ENCODE measurements at places on chromosomes 12 and 14. TPM values are rescaled to one million over a fixed set of nuclear protein-coding genes. Genes with fewer than 3 reads are reported as not detected.

ESR2 gene
- total RNA-seq, result 1.6 TPM

KRT83 gene
- not detected for total RNA-seq

CEBPE gene
- total RNA-seq, result 0.21 TPM

ADSS1 gene
- not detected for total RNA-seq

RNASE11 gene
- total RNA-seq, result not detected

GALNT16 gene
- 0.03 TPM for total RNA-seq

GPR135 gene
- 1.1 TPM for total RNA-seq

RDH16 gene
- not detected for total RNA-seq

MYF5 gene
- total RNA-seq, result not detected

MIPOL1 gene
- not detected for total RNA-seq

INHBC gene
- 0.13 TPM for total RNA-seq

RILPL2 gene
- total RNA-seq, result 18.7 TPM

CD4 gene
- 1.6 TPM for total RNA-seq

PIWIL1 gene
- not detected for total RNA-seq

MIP gene
- not detected for total RNA-seq

LEMD3 gene
- total RNA-seq, result 26.0 TPM

CLEC14A gene
- not detected for total RNA-seq

KLHL33 gene
- total RNA-seq, result 0.08 TPM

EXOC5 gene
- total RNA-seq, result 61.4 TPM

LRRC9 gene
- not detected for total RNA-seq

KRT79 gene
- not detected for total RNA-seq

SLC2A14 gene
- 0.69 TPM for total RNA-seq

APAF1 gene
- 18.0 TPM for total RNA-seq

GPR132 gene
- total RNA-seq, result 39.6 TPM

POTEM gene
- not detected for total RNA-seq

BEGAIN gene
- 0.24 TPM for total RNA-seq

LRP1-AS gene
- not detected for total RNA-seq

LRRK2 gene
- total RNA-seq, result 2.4 TPM

PZP gene
- not detected for total RNA-seq

NTN4 gene
- 0.15 TPM for total RNA-seq

CD27 gene
- 116 TPM for total RNA-seq

CDKN1B gene
- 37.4 TPM for total RNA-seq

PTGER2 gene
- total RNA-seq, result 0.77 TPM

DPF3 gene
- 3.2 TPM for total RNA-seq

FOXG1 gene
- total RNA-seq, result 0.44 TPM

ACAD10 gene
- total RNA-seq, result 21.5 TPM

RNASE3 gene
- not detected for total RNA-seq

KTN1 gene
- 87.5 TPM for total RNA-seq

IFI27L2 gene
- total RNA-seq, result 59.5 TPM

LMO3 gene
- 1.6 TPM for total RNA-seq

KRT75 gene
- total RNA-seq, result not detected

KCNK10 gene
- total RNA-seq, result not detected

CDH24 gene
- total RNA-seq, result 0.90 TPM

IRF9 gene
- total RNA-seq, result 161 TPM

Measured in GM12878 (cell line).